Right cardiac atrium (tissue), 5 donors: ENCODE measurements at places on chromosomes 2 and 18. TPM values are rescaled to one million over a fixed set of nuclear protein-coding genes. Genes with fewer than 3 reads are reported as not detected.

DNA sequence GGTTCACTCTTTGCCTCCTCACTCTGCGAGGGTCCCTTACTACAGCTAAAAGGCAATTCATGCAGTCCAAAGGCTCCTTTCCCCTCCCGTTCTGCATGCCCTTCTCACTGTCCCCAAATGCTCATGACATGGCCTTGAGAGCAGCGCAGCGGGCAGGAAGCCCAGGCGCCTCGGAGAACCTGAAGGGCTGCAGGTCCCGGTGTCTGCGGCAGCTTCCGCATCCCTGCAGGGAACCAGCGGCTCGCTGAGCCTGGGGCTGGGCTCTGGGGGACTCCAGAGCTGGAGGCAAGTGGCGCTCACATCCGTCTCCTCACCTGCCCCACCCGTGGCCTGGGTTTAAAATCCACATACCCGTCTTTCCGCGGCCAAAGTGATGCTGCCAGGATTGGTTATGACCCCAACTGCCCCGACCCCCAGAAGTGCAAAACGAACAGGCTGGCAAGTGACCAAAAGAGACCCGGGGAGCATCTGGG, 462 bp upstream of the CIDEA start:
- DNase-seq: no peak

GRCh38 chr2:7023542-7023941, 106.3 kb downstream of the RNF144A start:
- no peak for DNase-seq

GRCh38 chr2:173496746-173497145, 142.1 kb downstream of the CDCA7 start:
- no peak for DNase-seq

DNA sequence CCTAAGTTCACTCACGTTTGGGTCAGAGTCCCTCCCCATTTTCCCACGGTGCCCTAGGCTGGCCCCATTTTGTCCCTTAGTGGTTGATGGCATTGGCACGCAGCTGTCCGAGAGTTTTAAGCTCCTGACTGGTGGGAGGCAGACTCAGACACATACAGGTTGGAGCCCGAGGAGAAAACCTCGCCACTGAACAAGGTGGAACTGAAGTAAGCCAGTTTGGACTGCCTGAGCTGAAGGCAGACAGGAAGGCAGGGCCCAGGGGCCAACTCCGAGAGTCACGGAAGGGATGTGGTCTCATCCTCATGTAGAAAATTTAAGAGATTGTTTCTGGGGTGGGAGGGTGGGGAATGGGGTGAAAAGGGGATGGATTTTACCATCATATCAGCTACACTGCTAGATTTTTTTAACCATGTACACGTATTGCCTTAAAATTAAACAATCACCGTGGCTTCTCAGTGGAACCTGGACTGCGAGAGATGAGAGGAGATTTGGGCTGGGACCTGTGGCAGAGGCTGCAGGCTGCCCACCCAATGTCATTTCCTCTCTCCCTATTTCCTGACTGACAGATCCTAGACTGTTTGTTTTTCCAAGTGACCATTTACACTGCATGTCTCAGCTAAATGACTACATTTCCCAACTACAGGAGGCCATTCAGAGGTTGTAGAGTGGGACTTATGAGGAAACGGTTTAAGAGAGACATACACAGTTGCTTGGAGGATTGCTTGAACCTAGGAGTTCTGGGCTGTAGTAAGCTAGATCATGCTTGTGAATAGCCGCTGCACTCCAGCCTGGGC, 19.4 kb upstream of the NMUR1 start:
- DNase-seq: no peak

DNA sequence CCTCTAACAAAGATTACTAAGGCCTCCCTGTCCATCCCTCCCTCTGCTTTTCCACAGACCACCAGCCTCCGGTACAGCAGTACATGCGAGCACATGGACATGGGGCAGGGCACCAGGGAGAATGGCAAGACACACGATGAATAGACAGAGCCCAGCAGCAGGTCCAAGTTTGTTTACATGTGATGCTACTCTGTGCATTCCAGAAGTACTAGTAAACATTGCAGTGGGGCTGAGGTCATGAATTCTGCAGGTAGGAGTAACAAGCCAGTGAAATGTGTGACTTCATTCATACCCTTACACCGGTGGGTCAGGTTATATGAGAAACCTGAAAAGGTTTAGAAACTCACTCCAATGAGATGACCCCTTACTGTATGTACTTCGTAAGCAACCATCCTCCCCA, 205.7 kb downstream of the BCL11A start:
- DNase-seq: no peak

GRCh38 chr2:73842739-73843019, 13.9 kb downstream of the STAMBP start:
- no peak for DNase-seq

DNA sequence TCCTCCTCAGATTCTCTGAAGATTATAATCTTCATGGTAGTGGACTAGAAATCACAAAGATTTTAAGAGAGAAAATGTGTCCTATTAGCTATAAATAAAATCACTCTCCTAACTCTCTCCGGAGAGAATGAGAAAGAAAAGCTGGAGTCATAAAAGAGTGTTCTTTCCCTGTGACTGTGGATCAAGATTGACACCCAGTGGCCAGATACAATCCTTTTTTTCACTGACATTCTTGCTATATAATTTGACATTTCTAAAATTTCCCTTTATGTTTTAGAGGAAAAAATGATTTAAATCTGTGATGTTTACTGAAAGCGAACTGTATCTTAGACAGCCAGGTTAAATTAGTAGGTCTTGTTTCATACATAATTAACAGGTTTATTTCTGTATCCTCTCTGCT, 35.4 kb upstream of the LRP2 start:
- no peak for DNase-seq

DNA sequence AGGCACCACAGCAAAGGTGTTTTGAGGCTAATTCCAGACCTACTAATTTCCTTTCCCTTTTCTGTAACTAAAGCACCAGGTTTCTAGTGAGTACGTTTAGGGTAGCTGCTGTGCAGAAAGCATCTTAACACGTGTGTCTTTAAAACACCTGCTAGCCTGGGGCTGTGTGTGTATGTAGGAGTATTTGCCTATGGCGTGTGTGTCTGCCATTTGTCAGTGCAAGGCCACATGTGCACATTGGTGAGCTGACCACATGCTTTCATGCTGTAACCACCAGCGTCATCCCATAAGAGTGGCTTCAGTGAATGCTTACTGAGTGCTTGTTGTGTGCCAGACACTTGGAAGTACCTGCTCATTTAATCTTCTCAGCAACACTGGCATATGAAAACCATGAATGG, 241.6 kb downstream of the SEPTIN10 start:
- no peak for DNase-seq

- no peak for DNase-seq
Measured at GRCh38 chr2:42793334-42794270, 1.2 kb upstream of the HAAO start.

DNA sequence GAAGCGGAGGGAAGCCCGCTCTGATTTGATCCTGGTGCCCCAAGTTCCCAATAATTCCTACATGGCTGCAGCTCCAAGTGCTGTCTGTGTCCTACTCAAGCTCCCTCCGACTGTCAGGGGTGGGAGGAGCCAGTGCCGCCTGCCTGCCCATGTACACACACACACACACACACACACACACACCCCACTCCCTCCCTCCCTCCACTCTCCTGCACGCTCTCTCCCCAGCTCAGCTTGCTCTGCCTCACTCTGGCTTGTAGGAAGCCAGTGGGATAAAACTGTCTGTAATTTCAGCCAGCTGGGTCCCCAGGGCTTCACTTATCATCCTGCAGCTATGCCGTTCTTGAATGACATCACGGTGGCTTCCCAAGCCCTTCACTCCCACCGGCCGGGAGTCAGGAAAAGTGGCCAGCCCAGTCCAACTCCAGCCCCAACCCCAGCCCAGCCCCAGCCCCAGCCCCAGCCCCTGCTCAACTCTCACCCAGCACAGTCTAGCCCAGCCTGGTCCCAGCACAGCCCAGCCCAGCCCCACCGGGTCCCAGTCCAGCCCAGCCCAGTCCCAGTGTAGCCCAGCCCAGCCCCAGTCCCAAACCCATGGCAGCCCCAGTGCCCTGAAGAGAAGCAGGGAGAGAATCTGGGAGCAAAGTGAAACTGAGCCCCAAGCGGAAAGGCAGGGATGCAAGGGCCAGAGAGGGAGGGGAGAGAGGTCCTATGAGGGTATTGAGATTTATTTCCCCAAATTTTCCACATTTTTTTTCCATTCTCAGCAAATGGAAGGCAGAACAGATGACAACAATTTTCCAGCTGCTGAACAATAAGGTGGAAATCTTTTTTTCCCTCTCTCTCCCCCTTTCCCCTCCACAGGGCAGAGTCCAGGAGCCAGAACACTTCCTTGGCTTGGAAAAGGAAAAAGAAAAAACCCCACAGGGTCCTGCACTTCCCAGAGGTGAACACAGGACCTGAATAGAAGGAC, 144.0 kb downstream of the TNS1 start:
- DNase-seq: peak; percentile 95

DNA sequence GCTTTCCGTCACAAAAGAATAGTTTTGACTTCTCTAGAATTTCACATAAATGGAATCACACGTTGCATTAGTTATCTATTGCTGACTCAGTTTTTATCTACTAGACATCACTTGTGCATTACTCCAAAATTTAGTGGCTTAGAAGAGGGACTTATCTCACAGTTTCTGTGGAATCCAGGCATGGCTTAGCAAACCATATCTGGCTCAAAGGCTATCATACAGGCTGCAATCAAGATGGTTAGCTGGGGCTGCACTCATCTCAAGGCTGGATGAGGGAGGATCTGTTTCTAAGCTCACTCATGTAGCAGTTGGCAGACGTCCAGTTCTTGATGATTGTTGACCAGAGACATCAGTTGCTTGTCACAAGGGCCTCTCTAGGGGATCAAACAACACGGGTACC, 6.6 kb upstream of the DSC3 start:
- no peak for DNase-seq

DNA sequence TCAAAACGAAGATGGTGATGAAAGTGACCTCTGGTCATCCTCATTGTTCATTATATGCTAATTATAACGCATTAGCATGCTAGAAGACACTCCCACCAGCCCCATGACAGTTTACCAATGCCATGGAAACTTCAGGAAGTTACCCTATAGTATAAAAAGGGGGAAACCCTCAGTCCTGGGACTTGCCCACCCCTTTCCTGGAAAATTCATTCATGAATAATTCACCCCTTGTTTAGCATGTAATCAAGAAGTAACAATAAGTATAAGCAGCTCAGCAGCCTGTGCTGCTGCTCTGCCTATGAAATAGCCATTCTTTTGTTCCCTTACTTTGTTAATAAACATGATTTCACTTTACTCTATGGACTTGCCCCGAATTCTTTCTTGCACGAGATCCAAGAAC, 70.5 kb upstream of the CHAC2 start:
- DNase-seq: no peak

DNA sequence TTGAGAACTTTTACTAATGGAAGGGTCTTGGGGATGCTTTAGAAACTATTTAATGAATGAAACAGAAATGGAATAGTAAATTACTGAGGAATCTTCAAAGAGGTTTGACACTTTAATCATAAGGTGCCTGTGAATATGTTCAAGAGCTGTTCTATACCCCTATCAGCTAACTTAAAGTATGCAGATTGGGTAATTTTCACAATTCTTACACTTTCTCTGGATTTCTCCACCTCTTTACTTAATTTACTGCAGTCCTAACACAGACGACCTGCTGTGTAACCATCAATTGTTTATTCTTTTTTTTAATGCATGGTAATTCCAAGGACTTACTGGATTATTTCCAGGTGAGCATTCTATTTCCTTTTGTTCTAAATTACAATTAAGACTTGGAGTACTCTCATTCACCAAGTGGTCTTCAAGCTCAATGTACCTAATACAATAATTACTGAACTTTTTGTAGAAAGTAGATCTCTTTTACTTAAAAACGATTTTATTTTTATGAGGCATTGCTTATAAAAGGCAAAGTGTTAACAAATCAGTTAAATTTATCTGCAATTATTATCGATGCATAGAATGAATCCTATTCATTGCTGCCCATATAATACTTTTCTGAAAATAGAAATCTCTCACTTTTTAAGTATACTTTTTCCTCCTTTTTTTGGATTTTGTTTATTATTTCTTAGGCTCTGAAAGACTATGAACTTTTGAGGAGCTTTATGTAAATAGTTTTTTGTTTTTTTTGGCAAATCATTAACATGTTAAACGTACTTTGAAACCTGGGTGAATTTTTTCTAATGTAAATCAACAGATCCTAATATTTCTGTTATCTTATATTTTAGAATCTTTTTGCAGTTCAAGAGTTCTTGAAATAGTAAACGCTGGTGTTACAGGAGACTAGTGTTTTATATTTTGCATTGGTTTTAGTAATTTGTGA, 5.5 kb downstream of the VSNL1 start:
- no peak for DNase-seq

GRCh38 chr18:79868811-79869541, 71.2 kb downstream of the KCNG2 start:
- no peak for DNase-seq

- no peak for DNase-seq
Measured at GRCh38 chr18:63999871-64000270, 30.0 kb downstream of the SERPINB8 start.

Gene INHBB
- 2.4 TPM for polyA plus RNA-seq

GRCh38 chr2:193695367-193695766, 1500.6 kb upstream of the TMEFF2 start:
- no peak for DNase-seq

DNA sequence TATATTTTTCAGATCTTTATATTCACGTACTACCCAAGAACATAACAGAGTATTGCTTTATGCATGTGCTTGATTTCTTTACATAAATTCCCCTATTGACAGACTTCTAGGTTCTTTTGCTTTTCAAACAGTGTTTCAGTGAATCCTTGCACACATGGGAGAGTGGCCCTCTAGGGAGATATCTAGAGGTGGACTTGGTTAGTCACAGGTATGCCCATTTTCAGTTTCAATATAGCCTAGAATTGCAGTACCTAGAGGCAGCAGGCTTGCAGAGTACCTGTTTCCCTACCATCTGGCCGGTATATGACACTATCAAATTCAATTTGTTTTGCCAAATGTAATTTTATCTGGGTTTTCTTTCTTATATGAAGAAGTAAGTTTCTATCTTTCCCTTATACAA, 36.8 kb downstream of the EML6 start:
- DNase-seq: no peak

GRCh38 chr2:26706616-26707473, 14.3 kb downstream of the KCNK3 start:
- DNase-seq: peak; percentile 78
